Renal cortex interstitium (tissue), 15 donors: ENCODE measurements at places on chromosomes 1 and 21. TPM values are rescaled to one million over a fixed set of nuclear protein-coding genes. Genes with fewer than 3 reads are reported as not detected.

- no peak for DNase-seq
Observed at GRCh38 chr1:55040933-55041494, 1.7 kb downstream of the PCSK9 start.

DNA sequence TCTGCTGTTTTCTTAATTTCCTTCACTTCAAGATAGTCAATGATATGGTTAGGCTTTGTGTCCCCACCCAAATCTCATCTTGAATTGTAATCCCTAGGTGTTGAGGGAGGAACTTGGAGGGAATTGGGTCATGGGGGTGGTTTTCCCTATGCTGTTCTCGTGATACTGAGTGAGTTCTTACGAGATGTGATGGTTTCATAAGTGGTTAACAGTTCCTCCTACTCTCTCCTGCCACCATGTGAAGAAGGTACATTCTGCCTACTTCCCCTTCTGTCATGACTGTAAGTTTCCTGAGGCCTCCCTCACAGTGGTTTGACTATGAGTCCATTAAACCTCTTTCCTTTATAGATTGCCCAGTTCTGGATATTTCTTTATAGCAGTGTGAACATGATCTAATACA, 74.0 kb upstream of the SAMSN1 start:
- DNase-seq: no peak

DNA sequence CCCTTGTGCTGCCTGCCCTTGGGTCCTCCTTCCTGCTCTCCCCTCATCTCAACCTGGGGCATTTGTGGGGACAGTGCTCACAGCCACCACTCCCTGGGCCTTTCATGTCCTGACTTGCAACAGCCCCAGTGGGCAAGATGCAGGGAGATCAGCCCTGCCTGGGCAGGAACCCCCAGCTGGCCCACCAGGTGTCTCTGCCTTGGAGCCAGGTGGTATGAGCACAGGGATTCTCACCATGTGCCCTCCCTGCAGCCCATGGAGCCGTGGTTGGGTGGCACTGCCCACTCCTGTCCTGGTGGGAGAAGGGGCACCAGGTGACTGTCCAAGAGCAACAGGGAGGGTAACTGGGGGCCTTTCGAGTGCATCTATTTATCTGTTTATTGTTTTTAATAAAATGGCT, 100.4 kb downstream of the AJAP1 start:
- DNase-seq: no peak

- no peak for DNase-seq
Observed at GRCh38 chr1:26541431-26541815, 11.9 kb downstream of the RPS6KA1 start.

Gene HJV
- 0.20 TPM for polyA plus RNA-seq

Gene UBAP2L
- 184 TPM for polyA plus RNA-seq

- no peak for DNase-seq
Observed at GRCh38 chr1:8328271-8328670, 10.4 kb downstream of the SLC45A1 start.

Gene DFFB
- 7.8 TPM for polyA plus RNA-seq

Gene FAM43B
- 1.6 TPM for polyA plus RNA-seq

Gene PRDM16
- 14.6 TPM for polyA plus RNA-seq

DNA sequence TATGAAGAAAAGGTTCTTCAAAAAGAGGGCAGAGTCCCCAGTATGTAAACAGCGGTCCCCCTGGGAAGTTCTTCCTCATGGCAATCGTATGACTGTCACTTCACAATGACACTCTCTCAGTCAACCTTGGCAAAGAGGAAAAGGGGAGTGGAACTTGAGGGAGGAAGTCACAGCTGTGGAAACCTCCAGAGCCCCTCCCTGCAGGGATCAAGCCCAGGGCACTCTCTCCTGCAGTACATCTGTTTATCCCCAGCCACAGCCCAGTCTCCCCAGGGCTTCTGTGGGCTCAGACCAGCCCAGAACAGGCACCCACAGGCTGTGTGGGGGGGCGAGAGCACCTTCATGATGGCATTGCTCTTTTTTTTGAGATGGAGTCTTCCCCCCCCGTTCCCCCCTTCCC, 2.0 kb downstream of the ATP13A2 start:
- DNase-seq: no peak

Gene CAMK2N1
- polyA plus RNA-seq: 90.2 TPM

DNA sequence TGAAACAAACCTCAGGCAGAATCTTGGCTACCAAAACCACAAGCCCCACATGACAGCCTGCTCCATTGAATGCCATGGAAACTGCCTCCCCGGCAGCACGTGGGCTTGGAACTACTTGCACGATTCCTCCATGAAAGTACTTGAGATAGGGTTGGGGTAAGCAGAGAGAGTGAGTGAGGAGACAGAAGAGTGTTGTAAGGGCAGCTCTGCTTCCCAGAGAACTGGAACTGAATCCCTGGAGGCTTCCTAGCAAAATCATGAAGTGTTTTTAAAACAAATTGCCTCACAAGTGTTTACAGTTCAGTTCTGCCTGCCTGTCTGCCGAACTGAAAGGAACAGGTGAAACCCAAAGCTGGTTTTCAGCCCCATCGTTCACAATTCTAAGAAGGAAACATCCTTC, 35.3 kb upstream of the DNASE2B start:
- no peak for DNase-seq

- DNase-seq: no peak
Observed at GRCh38 chr1:41742219-41742618, 176.5 kb downstream of the HIVEP3 start.

DNA sequence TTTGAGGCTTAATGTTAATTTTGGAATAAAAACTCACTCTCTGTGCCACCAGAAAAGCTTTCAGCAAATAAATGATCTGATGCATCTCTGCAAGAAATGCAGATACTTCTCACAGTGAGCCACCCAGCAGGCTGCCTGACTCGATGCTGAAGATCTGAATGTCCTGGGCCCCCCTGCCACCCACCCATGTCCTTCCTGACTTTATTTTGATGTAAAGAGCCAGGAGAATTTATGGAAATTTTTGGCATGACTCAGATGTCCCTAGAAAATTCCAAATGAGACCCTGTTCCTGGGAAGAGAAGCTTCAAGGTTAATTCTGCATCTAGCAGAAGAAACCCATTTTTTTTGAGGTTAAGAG, 62.8 kb upstream of the COA6 start:
- no peak for DNase-seq

DNA sequence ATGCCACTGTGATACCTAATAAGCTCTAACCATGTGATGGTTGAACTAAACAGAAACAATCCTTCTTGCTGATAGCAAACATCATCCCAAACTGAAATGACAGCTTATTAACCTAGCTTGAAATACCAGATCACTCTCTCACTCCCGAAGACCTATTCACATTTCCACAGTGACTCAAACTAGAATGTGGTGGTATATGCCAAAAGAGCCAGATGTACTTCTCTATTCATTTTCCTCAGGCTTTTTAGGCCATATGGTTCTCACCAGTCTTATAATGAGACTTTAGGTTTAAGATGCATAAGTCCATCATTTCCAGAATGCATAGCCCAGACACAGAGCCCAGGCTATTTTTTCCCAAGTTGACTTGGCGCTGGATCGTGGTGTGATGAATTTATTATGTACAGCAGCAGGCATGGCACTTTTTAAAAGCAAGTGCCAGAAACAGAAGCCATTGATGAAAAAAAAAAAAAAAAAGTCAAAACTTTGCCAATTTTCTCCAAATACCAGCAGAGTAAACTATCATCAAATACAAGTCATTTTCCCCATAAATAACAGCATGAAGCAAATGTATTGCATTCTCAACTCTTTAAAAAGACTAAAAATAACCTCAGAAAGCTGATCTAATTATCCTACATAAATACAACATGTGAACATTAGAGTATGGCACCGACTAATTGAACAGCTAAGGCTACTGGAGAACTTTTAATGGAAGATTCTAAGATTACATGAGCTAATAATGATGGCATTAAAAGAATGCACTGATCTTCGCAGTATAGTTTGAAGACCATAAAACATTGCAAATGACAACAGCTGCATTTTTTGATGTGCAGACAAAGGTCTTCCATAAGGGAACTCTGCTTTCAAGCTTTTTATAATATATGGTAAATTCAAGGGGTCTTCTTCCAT, 365.4 kb downstream of the LRRIQ3 start:
- DNase-seq: no peak

DNA sequence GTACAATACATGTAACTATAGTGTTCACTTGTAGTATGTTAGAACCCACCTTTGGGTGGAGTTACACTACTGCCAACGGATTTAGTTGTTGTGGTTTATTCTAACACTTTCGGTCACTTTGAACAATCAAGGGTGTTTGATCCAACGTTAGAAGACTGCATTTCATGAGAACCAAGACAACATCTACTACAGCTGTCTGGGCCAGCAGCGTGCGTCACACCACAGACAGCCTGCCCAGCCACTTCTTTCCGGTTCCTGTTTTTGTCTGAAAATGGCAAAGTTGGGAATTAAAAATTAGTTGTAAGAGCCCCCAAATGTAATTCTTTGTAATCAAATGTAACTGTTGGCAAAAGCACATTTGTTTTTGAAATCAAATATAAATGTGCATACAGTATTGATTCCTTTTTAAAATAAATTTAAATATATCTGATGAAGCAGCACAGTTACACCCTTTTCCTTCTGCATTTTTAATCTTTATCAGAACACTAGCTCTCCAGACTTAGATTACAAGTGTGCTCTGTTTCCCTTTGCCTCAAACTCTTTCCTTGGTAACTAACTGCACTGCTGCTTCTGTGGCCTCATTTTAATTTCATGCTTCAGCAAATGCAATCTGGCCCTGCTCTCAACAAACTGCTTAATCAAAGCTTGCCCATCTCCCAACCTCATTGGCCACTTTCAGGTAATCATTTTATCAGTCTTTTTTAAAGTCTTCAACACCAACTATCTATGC, 86.6 kb upstream of the DPH5 start:
- no peak for DNase-seq

DNA sequence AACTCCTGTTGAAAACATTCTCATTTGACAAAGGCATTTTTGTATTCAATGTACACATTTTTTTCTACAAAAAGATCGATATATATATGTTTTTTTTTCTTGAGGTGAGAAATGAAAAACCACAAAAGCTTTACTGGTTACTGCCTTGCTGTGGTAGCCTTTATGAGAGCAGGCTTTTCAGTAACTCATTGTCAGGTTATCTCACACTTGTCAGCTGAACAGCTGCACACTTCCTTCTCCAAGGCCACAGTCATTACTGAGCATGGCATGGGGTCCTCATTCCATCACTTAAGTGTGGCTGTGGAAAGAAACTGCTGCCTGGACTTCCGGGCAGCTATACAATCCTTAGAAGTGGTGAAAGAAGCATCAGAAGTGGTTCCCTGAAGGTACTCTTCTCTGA, 169.3 kb upstream of the ZP4 start:
- no peak for DNase-seq

DNA sequence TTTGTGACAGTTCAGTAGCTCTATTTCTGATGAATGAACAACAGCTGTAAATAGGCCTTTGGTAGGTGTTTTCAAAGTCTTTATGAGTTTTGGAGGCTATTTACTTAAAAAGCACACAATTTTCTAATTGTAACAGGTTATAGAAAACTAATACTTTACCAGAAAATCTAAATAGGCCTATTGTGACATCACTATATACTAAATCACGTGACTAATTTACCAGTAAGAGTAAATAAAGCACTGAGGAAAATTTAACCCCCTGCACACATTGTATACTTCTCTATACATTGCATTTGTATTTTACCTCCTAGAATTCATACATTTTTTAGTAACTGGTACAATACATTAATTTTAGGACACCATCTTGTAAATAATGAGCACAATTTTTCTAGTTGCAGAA, 15.0 kb downstream of the KRTAP26-1 start:
- DNase-seq: no peak

Gene LIPI
- 0.68 TPM for polyA plus RNA-seq

DNA sequence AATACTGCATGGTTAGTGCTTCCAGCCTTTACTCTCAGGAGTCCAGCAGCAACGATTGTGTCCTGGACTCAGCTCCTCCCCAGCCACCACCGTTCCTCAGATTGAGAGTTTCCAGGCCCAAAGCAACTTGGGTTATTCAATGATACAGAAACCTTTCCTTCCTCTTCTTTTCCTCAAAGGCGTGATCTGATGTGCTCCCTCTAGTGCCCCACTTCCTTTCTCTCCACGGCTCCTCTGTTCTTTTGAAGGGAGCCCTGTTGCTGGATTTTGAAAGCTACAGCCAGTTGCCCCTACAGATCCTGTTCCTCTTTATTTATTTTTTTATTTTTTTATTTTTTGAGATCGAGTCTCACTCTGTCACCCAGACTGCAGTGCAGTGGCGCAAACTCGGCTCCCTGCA, 14.1 kb downstream of the CRP start:
- no peak for DNase-seq

- no peak for DNase-seq
Observed at GRCh38 chr1:4924356-4924755, 269.9 kb downstream of the AJAP1 start.

DNA sequence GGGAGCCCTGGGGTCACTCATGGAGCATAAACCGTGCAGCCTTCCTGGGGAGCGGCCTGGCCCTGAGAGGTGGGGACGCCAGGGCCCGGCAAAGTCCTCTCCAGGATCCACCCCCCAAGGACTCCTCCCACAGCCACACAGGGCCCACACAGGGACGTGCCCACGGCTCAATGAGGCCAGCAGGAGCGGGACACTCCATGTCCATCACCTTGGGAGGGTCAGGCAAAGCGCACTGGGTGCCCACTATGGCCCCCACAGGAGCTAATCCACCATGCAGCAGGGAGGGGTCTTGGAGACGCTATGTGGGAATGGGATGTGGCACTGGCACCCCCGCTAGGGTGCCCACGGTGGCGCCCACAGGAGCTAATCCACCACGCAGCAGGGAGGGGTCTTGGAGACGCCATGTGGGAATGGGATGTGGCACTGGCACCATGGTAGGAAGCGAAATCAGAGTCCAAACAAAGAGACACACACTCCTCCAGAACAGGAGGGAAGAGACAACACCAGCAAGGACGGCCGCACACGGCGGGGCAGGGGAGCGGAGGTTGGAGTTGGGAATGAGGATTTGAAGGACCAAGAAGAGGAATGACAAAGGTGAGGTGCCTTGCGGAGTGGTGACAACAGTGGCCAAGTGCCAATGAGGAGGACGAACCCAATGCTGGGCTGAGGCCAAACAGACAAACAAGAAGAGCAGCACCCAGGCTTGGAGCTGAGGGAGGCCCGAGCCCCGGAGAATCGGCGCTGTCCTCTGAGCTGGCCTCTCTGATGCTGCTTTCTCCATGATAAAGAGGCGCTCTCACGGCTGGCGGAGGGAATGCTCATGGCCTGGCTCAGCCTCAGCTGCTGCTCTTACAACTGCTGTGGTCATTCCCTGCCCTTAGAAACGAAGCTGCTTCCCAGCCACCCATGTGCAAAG, 18.1 kb upstream of the SLC19A1 start:
- no peak for DNase-seq

- no peak for DNase-seq
Observed at GRCh38 chr21:43370888-43371570, 55.9 kb downstream of the SIK1 start.
